ACHN (cell line): ENCODE measurements at places on chromosomes 12 and 14.

- no peak for DNase-seq
Measured at GRCh38 chr14:32212833-32213232, 9.8 kb upstream of the RNU6-8 start.

DNA sequence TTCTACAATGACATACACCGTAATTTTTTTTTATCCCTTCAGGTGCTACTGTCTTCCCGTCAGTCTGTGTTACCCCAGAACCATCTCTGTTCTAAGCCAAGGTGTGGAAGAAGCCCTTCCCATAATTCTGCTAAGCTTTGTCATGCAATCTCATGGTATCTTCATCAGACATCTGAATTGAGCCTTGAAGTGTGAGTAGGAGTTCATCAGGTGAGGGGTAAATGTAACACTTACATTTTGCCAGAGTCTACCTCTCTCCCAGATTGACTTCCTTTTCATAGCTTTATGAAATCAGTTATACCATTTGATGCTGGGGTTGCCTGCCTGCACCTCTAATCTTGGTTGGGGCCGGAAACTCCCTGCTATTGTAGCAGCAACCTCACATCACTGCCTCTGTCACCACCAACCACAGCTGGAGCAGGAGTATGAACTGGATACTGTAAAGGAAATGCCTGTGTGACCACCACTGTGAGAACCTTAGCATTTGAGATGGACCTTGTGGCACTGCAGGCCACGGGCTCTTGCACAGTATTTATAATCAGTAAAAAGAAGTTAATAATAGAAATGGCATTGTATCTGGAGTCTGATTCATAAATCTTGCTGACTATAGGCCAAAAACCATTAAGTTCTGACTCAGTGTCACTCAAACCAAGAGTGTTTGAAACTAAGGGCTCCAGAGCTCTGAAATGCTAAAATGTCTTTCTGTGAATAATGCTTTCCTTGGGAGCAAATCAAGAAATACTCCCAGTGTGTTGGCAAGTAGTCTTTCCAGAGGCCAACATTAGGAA is 58.7 kb upstream of the STK38L start:
- no peak for DNase-seq

DNA sequence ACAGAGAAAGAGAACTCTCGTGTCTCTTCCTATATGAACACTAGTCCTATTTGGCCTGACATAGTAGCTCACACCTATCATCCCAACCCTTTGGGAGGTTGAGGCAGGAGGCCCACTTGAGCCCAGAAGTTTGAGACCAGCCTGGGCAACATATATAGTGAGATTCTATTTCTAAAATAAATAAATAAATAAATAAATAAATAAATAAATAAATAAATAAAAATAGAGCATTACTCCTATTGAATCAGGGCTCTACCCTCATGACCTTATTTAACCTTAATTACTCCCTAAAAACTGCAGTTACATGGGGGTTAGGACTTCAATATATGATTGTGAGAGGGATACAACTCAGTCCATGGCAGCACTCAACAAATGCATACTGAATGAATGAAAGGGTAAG is 61.2 kb upstream of the GSC start:
- DNase-seq, result no peak

GRCh38 chr12:69108037-69108436 is 131.3 kb upstream of the CPSF6 start:
- DNase-seq, result no peak

DNA sequence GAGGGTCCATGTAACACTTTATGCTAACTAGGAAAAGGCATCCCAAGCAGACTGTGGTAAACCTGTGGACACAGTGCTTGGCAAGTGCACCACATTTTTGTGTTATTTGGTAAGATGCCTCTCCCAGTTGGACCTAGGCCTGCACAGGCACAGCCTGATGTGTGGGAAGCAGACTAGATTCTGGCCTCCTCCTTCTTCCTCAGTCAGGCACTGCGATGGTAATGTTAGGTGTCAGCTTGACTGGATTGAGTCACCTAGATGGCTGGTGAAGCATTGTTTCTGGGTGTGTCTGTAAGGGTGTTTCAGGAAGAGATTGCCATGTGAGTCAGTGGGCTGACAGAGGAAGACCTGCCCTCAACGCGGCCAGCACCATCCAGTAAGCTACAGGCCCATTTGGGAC is 25.3 kb upstream of the RHOJ start:
- DNase-seq, result no peak

- DNase-seq, result no peak
Measured at GRCh38 chr12:65858831-65859230, 34.5 kb downstream of the HMGA2 start.

DNA sequence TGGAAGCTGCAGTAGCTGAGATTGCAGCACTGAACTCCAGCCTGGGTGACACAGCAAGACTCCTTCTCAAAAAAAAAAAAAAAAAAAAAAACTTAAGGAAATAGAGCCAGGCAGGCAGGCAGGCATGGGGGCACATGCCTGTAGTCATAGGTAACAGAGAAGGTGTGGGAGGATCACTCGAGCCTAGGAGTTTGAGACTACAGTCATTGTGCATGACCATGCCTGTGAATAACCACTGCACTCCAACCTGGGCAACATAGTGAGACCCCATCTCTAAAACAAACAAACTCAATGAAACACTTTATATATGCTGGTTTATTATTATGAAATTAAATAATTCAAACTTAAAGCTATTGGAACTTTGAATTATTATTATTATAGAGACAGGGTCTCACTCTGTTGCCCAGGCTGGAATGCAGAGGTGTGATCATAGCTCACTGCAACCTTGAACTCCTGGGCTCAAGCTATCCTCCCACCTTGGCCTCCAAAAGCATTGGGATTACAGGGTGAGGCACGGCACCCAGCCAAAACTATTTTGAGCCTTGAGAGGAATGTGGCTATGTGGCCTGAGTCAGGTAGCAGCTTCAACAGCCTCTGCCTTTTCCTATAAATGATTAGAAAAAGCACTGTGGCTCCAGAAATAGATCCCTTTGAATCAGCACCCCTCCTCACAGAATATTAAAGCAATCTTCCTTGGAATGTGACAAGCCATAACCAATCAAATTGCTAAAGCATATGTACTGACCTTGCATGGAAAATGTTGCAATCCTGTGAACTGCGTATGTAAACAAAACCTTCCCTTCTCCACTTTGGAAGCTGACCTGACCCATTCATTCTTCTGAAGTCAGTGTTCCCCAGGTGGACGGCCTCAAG is 34.7 kb upstream of the YY1 start:
- DNase-seq, result no peak

GRCh38 chr14:103169954-103170353 is 46.7 kb downstream of the TNFAIP2 start:
- peak; percentile 89 for DNase-seq

- no peak for DNase-seq
Measured at GRCh38 chr12:101010896-101011295, 199.1 kb downstream of the SLC5A8 start.

- peak; percentile 25 for DNase-seq
Measured at GRCh38 chr12:92034858-92035401, 110.7 kb downstream of the BTG1 start.

DNA sequence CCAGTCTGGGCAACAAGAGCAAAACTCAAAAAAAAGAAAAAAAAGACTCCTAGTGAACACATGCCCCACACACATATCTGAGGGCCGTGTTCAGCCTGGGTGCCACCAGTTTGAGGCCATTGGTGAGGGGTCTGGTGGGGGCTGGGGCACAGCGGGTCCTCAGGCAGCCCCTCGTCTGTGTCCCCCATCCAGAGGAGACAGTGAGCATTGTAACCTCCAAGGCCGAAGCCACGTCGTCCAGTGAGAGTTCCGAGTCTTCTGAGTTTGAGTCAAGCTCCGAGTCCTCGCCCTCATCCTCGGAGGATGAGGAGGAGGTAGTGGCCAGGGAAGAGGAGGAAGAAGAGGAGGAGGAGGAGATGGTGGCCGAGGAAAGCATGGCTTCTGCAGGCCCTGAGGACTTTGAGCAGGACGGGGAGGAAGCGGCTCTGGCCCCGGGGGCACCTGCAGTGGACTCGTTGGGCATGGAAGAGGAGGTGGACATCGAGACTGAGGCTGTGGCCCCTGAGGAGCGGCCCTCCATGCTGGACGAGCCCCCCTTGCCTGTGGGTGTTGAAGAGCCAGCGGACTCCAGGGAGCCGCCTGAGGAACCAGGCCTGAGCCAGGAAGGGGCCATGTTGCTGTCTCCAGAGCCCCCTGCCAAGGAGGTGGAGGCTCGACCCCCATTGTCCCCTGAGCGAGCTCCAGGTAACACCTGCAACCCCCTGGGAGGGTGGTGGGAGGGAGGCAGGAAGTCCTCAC is 15.6 kb downstream of the SETD1B start:
- no peak for DNase-seq

DNA sequence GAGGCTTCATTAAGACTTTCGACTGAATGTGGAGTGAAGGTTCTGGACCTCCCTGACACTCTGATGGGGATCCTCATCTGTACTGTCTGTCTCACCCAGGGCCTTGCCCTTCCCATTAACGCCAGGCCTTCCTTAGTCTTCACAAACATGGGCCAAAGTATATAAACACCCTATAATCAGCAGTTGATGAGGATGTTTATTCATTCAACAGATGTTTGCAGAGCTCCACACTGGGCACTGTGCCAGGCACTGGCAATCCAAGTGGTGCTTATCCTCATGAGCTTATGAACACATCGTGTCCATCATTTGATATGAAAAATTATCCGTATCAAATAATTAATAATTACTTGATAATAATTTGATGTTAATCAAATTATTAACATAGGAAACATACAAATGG is 454.4 kb downstream of the FUT8 start:
- DNase-seq, result no peak

- DNase-seq, result no peak
Measured at GRCh38 chr12:2013527-2014223, 9.4 kb upstream of the DCP1B start.

- no peak for DNase-seq
Measured at GRCh38 chr14:36580141-36580855, 2.1 kb downstream of the NKX2-8 start.
